T47D (cell line): ENCODE measurements at places on chromosomes 6 and 20.

DNA sequence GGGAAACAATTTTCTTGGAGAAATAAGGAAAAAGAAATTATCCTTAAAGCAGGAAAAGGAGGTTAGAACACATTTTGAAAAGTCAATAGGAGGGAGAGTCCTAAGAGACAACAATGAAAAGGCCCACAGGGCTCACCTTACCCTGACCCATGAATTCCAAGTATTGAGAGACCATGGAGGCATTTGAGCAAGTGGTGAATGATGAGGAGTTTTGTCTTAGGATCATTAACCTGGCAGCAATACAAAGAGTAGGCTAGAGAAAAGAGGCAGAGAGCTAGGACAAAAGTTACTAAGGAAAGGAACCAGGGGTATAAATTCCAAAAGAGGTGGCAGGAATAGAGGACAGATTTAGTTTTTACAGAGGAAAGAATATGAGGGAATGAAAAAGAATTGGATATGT, 44.7 kb downstream of the PACRG start:
- no peak for DNase-seq

DNA sequence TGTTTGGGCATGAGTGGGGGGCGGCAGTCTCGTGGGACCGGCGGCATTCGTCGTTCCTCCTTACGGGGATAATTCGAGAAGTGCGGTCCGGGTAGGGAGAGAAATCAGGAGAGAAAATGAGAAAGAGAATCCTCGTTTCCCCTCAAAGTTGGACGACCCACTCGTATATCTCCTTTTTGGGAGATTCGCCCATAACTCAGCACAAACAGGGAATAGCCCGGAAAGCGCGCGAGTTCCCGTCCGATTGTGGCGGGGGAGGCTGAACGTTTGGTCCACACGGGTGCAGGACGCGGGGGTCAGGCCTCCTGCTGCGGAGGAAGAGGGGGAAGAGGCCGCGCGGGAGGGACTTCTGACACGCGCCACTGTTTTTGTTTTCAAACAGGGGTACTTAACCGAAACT, 42.4 kb downstream of the POPDC3 start:
- DNase-seq = no peak

DNA sequence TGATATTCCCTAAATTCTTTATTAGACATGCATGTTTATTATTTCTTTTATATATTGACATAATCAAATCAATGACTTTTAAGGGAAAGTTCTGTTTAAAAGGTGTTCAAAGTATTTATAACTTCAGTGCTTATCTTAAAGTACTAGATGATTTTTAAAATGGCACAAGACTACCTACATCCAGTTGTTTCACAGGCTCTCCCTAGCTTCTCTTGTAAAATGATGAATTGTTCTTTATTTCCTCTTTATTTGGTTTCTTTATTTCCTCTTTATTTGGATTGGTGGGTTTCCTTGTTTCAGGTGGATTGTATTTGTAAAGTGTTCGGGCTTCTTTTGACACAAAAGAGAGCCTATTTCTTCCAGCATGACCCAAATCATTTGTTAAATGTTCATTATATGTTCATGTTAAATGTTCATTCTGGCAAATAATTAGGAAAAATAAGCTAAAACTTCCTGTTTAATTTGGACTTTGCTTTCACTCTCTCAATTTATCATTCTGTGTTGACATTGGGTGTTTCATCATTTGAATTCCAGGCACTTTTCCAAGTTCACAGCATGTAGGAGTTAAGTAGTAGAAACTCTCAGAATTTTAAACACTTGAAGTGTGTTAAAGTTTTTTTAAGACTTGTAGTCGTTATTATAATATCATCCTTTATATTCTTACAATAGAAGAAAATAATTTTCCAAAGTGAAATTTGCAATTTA, 24.6 kb downstream of the MLIP start:
- DNase-seq = no peak

GRCh38 chr20:2695206-2695983, 2.8 kb downstream of the EBF4 start:
- DNase-seq = no peak

DNA sequence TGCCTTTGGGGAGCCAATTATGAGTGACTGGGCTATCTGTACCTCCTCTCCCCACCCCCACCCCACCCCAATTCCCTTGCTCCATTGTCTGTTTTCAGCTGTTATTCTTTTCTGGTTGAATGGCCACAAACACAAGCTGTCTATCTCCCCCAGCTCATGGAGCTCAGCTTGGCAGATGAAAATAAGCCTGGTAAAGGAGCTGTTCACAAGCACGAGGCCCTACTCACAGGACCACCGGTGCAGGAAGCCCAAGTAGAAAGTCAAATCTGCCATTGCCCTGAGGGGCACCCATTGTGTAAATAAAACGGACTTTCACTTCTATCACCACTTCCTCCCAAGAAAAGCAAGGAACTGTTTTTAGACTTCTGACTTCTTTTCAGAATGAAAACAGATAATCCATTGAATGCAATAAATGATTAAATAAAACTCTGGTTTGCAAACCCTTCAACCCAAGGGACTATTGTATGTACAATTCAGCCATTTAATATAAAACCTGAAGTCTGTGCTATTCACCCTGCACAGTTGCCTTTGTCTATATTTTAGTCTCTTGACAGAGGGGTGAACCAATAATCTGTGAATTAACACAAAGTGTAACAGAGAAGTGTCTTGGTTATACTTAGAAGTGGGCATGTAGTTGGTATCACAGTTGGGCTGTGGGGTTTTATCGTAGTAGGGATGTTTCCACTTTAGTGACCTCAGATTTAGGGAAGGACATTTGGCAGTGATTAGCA, 27.7 kb downstream of the RIPOR2 start:
- DNase-seq = no peak

DNA sequence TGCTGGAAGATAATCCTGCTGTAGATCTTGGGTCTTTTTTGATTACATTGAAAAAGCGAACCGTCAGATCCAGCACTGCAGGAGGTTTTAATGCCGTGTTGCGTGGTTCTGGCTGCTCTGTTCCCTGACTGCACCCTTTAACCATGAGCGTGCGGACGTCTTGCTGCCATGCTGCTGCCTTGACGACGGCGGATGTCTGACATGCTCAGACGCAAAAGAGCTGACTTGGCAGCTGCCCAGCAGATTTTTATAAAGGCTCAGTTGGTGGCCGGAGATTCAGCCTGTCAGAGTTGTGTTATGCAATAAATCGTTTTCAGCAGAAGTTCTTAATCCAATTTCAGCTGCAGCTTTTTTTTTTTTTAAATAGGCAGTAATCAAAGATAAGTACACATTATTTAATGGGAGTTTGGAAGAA, 119.4 kb downstream of the JARID2 start:
- DNase-seq = no peak

DNA sequence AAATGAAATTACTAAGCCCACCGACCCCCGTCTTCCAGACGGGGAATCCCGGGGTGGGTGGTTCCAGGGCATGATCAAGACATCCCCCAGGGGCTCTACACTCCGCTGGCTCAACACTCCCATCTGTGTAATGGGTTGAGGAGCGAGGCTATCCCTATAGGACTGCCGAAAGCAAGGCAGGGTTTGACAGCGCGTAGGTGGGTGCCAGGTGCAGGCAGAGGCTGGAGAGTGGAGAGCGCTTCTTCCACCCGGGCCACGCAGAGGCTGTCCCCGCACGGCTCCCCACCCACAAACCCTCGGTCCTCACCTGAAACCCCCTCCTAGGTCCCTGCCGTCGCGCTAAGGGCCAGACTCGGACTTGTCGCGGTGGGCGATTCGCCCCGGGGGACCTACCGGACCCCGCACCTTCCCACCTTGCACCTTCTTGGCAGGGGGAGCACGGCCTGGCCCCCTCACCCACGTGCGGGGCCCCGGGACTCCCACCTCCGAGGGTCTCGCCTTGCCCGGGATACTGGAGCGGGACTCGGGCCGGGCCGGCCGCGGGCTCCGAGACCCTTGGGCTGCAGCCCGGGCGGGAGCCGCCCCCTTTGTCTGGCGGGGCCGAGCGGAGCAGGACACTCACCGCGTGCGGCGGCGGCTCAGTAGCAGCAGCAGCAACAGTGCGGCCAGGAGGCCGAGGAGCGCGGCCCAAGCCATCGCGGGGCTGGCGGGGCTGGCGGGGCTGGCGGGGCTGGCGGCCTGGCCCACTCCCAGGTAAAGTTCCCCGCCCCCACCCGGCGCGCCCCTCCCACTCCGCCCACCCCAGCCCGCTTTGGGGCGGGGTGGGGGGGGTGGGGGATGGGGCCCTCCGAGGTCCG, at the start of gene PTGIS:
PTGIS (minus strand) TSS at position 717 of the 857 bp plus-strand sequence; CDS start at position 696, 21 bp downstream.
- no peak for DNase-seq
